ENCODE measurements at places on chromosomes 7 and 10.

DNA sequence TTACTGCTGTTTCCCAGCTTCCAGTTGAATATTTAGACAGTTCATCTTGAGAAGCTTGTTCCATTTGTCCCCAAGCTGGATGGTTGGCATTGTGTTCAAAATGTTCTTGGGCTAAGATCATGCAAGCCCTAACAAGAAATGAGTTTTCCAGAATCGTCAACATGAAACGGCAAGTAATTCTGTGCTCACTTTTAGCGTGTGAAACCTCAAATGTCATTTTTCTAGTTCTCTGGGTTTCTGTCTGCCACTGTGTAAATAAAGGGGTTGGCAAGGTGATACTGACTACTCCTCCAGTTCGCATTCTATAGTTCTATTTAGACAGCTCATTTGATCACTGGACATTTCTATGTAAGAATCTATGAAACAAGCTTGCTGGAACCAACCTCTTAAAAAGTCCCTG lies 194.0 kb downstream of the AHR start:
- ATAC-seq, result no peak

- ATAC-seq, result no peak
Measured at GRCh38 chr10:48400129-48400849, 93.8 kb downstream of the MAPK8 start.

DNA sequence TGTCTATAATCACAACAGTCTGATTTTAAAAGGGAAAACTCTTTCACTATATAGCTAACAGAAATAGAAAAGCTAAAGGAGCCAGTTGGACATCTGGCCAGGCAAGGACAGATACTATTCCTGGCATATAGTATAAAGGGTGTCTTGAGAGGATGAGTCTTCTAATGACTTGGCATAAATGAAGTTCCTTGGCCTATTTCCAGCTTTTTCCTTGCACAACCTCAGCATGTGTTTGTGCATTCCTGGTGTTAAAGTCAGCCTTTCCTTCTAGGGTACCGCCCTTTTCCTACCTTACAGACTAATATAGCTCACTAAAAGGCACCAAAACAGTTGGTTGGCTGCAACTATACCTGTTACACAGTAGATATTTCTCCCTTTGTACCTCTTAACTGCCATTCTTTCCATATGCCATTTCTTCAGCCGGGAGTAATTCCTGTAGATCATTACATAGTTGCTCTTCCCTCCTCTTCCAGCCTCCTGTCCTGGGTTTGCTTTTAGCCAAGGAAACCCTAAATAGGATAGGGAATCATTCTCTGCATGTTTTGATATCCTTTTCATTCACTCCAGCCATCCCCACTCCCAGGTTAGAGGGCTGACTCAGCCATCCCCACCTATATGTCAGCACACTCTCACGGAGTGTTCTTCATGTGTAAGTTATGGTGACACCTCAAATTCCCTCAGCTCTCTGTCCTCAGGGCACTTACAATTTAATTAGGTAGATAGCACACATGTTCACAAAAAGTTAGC lies 102.1 kb upstream of the MDFIC start:
- ATAC-seq, result peak; percentile 86

DNA sequence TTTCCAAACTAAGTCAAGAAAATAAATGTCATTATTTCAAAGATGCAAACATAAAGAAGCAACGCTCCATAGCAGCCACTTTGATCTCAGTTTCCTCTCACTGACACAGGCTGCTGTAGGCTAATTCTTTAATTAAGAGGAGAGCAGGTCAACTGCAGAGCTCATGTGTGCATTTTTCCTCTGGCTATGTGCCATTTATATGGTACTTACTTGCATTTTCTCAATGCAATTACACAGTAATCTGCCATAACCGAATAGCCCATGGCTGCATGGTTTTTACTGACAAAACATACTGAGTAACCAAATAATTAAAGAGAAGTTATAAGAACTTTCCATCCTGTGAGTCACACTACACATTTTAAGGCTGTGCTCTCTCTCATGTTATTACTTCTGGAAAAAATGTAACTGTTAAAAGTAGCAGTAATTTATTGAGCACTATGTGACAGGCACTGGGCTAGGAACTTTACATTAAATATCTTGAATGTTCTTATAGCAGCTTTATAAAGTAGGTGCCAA lies 122.0 kb downstream of the ELAPOR2 start:
- no peak for ATAC-seq

Data from gastroesophageal sphincter (tissue), 4 donors.